Endothelial cell of umbilical vein (primary cell): ENCODE measurements at places on chromosomes 3 and 15. TPM values are rescaled to one million over a fixed set of nuclear protein-coding genes. Genes with fewer than 3 reads are reported as not detected.

The CFAP100 gene
- not detected in 2 replicates for polyA plus RNA-seq

The STARD9 gene
- polyA plus RNA-seq = 3.7 and 4.6 TPM in 2 replicates

The ITIH1 gene
- not detected in 2 replicates for polyA plus RNA-seq

The KLHL6 gene
- 5.1 and 5.7 TPM in 2 replicates for polyA plus RNA-seq

- H3K4me3 ChIP-seq = no peak overlapping the region
- no peaks in the 10 kb centered on the region for H3K4me1 ChIP-seq
- no peaks in the 10 kb centered on the region for H3K36me3 ChIP-seq
- no peaks in the 10 kb centered on the region for H3K27me3 ChIP-seq
Measured at GRCh38 chr3:87161013-87161412, 66.1 kb upstream of the CHMP2B start.

DNA sequence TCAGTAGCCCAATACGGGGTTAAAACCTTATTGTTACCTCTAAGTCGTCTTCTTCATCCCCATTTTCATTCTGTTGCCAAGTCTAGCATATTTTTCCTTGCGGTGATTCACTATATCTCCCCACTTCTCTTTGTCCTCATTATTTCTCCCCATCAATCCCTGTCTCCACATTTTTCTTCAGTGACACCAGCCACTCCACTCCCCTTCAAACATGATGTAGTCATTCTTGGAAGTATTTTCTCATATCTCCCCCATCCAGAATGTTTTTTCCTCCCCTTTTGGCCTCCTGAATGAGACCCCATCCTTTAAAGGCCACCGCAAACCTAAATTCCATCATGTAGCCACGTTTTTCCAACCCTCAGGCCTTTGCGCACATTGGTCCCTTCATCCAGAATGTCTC is 105.9 kb downstream of the TOP2B start:
- DNase-seq = no peak
- H3K36me3 ChIP-seq = no peaks in the 10 kb centered on the region
- no peaks in the 10 kb centered on the region for H3K27me3 ChIP-seq
- H3K4me1 ChIP-seq = peaks cover 7% of the 10 kb centered on the region

GRCh38 chr3:141276398-141276797 is 44.8 kb downstream of the PXYLP1 start:
- no peak overlapping the region for H3K4me3 ChIP-seq
- no peaks in the 10 kb centered on the region for H3K36me3 ChIP-seq
- peaks cover 5% of the 10 kb centered on the region for H3K4me1 ChIP-seq
- no peak for DNase-seq
- no peak overlapping the region for H3K27ac ChIP-seq
- peaks cover 1% of the 10 kb centered on the region for H3K27me3 ChIP-seq

GRCh38 chr3:42839616-42840015 is 30.4 kb downstream of the ACKR2 start:
- H3K36me3 ChIP-seq = no peaks in the 10 kb centered on the region
- no peaks in the 10 kb centered on the region for H3K4me1 ChIP-seq
- peak; percentile 67 for DNase-seq
- peaks cover 7% of the 10 kb centered on the region for H3K27me3 ChIP-seq
- H3K27ac ChIP-seq = no peak overlapping the region
- no peak overlapping the region for H3K4me3 ChIP-seq

- H3K36me3 ChIP-seq = no peaks in the 10 kb centered on the region
- H3K27me3 ChIP-seq = no peaks in the 10 kb centered on the region
- H3K4me3 ChIP-seq = no peak overlapping the region
Measured at GRCh38 chr3:115638991-115639390, 15.7 kb downstream of the GAP43 start.

DNA sequence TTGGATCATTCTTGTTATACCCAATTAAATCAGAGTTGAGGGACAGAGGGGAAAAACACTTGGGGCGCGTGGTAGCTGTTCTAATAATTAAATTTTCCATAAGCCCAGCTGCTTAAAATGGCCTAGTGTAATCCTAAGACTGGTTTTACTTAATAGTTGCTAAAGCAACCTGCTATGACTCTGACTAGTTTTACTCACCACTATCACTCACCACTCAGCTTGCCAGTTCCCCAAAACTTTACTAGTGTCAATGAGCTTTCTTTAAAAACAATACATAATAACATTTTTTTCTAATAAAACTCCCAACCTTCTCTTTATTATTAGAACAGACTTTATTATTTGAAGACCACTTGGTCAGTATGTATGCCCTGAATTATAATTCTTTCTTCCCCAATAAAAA is 49.6 kb downstream of the ECT2 start:
- no peaks in the 10 kb centered on the region for H3K4me1 ChIP-seq
- H3K36me3 ChIP-seq = no peaks in the 10 kb centered on the region
- H3K27ac ChIP-seq = no peak overlapping the region
- no peaks in the 10 kb centered on the region for H3K27me3 ChIP-seq
- no peak for DNase-seq

GRCh38 chr3:18585004-18585968 is 160.1 kb upstream of the SATB1 start:
- no peak overlapping the region for H3K4me3 ChIP-seq
- no peaks in the 10 kb centered on the region for H3K4me1 ChIP-seq
- H3K36me3 ChIP-seq = no peaks in the 10 kb centered on the region
- no peak overlapping the region for H3K27ac ChIP-seq
- DNase-seq = no peak

- H3K36me3 ChIP-seq = peaks cover 26% of the 10 kb centered on the region
- H3K27ac ChIP-seq = no peak overlapping the region
- H3K27me3 ChIP-seq = no peaks in the 10 kb centered on the region
- DNase-seq = no peak
- H3K4me1 ChIP-seq = peaks cover 50% of the 10 kb centered on the region
- no peak overlapping the region for H3K4me3 ChIP-seq
Measured at GRCh38 chr3:71045917-71046282, 537.6 kb downstream of the FOXP1 start.

GRCh38 chr3:120767106-120767505 is 24.6 kb downstream of the GTF2E1 start:
- no peak overlapping the region for H3K27ac ChIP-seq
- no peaks in the 10 kb centered on the region for H3K4me1 ChIP-seq
- H3K4me3 ChIP-seq = no peak overlapping the region
- no peaks in the 10 kb centered on the region for H3K27me3 ChIP-seq
- DNase-seq = no peak
